Muscle of arm (tissue), 14 donors: ENCODE measurements at places on chromosomes 2 and 18. TPM values are rescaled to one million over a fixed set of nuclear protein-coding genes. Genes with fewer than 3 reads are reported as not detected.

DNA sequence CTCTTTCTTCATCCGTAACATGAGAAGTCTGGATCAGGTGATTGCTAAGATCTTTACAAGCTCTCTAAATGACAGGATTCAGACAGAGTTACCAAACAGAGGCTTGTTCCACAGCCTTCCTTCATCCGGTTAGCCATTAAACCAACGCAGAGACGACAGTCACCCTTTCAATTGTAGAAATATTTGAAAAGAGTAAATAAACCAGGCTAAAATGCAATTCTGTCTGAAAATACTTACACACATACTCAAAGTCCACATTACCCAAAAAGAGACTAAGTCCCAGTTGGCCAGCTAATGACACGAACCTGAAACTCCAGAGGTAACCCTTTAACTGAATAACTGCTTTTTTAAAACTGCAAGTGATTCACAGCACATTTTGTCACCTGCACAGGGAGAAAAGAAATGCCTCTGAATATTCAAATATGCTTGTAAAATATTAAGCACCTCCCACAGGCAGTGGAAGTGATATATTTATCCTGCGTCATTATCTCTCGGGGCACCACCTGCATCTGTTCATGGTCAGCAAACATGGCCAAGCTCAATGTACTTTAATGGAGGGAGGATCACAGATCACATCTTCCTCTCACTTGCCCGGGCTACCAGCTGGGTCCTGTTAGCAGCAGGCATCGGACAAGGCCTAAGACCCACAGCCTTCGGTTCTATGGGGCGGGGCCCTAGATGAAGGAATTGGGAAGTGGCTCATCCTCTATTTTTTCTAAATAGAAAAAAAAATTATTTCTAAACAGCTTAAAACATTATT, 38.8 kb upstream of the DNER start:
- DNase-seq, result no peak

- no peak for DNase-seq
Observed at GRCh38 chr18:10386956-10387355, 67.5 kb upstream of the APCDD1 start.

- DNase-seq, result no peak
Observed at GRCh38 chr2:174333372-174334277, 1.1 kb upstream of the SP9 start.

GRCh38 chr2:185782223-185782769, 43.7 kb downstream of the FSIP2 start:
- no peak for DNase-seq

- DNase-seq, result no peak
Observed at GRCh38 chr2:30262716-30263309, 31.5 kb downstream of the LBH start.

DNA sequence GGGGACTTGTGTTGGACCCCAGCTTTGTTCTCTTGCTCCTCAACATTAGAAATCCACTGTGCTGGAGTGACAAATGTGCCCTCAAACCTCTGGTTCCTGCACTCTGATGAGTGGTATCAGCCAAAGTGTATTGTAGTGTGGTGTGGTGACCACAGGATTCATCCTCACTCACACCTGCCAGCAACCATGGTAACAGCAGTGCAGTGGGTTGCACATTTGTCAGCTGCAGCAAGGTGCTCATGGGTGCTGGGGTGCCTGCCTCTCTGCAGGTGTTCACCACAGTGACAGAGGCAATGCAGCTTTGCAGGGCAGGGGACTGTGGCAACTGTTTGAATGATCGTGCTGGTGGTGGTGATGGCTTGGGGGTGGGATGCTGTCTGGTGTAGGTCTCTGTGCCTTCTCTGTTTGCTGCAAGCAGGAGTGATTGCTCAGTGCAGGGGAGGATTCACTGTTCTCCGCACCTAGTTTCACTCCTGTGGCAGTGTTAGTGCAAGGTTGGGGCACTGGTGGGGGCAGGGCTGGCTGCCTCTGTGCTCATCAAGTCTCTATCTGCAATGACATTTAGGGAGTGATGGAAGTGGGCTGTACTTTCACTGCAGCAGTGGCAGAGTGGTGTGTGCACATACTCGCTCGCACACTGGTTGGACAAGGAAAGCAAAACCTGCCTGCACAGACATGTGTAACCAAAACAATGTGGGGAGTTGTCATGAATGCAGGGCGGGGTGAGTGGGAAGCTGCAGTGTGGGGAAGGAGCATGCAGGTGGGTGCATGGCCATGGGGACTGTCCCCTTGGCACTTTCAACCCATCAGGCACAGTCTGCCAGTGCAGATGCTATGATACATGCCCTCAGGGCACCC, 301.1 kb downstream of the PIK3C3 start:
- no peak for DNase-seq

GRCh38 chr2:234952270-234953115, 676 bp downstream of the SH3BP4 start:
- DNase-seq, result no peak

DNA sequence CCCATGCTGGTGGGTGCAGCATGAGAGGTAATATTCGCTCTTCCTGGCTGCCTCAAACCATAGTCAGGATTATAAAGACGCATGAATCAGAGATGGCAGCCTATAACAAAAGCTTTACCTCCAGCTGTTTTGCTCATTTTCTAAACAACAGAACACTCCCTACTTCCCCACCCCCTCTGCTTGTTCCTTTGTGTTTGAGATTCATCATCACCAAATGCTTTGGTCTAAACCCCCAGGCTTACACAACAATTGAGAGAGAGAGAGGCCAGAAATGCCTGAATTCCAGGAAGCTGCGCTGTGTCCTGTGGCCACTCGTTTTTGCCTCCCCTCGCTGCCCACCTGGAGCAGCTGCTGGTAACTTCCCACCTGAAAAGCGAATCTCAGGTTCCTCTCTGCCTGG, 78.8 kb upstream of the CAPN13 start:
- no peak for DNase-seq

- DNase-seq, result no peak
Observed at GRCh38 chr2:98504381-98505109, 59.9 kb downstream of the INPP4A start.

GRCh38 chr18:73688851-73689711, 458.6 kb downstream of the FBXO15 start:
- no peak for DNase-seq

DNA sequence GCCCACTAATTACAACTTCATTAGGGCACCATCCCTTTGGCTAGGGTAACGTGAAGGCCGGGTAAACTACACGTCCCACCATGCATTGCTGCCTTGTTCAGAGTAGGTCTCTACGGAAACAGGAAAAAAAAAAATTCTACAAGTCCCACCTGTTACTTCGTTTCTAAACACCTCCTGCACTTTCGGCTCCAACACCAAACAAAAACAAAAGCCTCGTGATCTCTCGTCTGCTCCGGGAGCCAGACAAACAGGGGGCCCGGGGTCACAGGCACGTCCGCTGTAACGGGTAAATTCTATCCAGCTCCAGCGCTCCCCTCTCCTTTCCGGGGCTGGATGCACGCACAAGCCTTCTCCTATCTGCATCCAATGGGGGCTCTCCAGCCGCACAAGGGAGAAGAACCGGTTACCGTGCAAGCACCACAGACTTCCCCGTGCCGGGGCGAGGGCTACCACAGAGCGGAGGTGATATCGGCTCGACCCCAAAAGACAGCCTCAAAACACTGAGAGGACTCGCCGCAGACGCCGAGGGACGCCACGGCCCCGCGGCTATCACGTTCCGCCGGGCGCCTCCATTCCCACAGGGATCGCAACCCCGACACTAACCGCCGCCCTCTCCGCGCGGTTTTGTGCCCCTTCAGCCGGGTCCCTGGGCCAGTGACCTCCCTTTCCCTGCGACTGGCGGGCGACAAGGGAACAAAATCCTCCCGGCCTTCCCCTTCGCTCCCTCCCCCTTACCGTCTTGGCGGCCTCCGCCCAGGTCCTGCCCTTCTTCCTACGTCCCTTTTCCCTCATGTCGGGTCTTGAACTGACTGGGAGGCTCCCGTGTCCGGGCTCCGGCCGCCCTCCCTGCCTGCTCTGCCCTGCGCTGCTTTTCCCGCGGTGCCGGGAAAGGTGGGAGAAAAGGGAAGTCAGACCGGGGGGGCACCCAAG, 591 bp downstream of the ASXL2 start:
- DNase-seq, result peak; percentile 30

DNA sequence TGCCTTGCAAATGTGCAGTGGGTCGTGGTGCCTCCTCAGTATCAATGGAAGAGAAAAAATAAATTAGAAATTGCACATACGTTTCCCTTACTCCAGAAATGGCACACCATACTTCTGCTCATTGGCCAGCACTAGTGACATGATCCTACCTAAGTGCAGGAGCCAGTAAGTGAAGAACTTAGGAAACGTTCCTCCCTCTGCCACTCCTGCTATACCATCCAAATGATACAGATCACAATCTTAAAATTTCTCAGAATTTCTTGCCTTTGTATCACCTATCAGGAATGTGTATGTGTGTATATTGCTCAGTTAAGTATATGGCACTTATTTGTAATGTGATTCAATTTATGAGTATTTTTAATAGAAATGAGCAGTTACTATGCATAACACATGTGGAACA, 237.0 kb upstream of the UBE2E3 start:
- DNase-seq, result no peak

DNA sequence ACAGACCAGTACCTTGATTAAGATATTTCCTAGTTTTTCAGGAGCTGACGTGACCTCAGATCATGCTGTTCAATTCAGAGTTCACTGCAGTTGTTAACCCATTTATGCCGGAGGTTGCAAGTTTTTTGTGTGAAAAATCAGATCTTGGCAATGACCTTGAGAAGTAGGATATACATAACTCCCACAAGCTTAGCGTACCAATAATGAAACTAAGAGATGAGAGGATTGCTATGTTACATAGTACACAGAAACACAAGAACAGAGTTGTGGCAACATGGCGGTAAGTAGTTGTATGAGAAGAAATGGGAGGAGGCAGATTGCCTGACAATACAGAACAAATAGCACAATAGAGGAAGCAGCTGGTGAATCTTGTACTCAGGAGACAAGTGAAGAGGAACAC, 39.1 kb downstream of the PPIG start:
- DNase-seq, result no peak

DNA sequence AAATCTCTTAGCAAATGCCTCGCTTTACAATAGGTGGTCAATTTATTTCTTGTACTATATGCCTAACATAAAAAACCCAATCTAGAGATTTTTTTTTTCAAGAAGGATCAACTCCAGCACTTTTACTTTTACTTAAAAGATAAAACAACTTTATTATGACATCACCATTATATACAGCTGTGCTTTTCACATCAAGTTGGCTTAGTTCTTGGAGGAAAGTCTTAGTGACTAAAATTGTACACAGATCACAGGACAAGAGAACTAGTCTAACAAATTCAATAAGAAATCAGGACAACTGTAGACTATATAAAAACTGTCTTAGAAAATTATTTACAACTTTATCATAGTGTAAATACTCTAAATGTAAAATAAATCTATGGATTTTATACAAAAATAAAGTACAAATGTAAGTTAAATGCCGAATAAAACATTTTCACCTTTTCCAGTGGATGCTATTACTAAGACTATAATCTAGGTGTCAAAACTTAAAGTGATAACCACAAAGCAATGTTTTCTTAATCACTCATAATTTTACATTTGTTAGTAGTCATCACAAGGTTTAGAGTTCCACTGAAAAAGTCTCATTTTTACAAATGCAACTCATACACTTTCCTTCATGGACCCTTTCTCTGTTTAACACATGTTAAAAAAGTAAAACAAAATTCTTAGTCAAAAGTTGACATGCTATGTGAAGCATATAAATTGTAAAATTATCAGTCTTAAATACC, 5.4 kb upstream of the CD302 start:
- DNase-seq, result no peak

- DNase-seq, result no peak
Observed at GRCh38 chr2:219398721-219399363, 11.1 kb upstream of the DNPEP start.

- DNase-seq, result no peak
Observed at GRCh38 chr18:56598422-56598821, 40.0 kb downstream of the TXNL1 start.

GRCh38 chr2:102159295-102159694, 16.7 kb downstream of the IL1R1 start:
- DNase-seq, result no peak

DNA sequence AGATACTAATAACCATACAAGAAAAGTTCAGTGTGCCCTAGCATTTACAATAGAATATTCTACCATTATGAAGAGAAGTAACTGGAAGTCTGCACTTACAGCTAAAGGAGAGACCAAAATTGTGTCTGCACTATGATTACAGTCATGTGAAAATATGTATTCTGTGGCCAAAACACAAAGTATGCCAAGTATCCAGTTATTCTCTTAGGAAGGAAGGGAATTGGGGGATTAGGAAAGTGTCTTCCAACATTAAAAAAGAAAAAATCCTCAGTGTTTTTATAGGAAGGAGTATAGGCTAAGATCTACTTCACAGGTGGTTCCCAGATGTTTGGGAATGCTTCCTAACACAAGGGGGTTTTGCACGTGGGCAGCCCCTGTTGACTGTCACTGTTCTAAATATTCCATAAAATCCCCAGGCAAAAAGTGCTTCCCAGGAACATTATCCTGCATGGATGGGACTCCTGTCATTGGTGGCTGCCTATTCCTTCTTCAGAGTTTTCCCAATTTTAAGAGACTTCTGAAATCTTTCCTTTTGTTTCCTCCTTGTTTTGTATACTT, 180.2 kb upstream of the KLHL29 start:
- DNase-seq, result peak; percentile 85

- DNase-seq, result no peak
Observed at GRCh38 chr2:191255756-191256312, 10.6 kb downstream of the MYO1B start.

Gene MRPS9
- 29.6 TPM for polyA plus RNA-seq

Gene GALNT3
- 5.5 TPM for polyA plus RNA-seq

Gene CHRNA1
- polyA plus RNA-seq, result 75.1 TPM

Gene CSRNP3
- 7.7 TPM for polyA plus RNA-seq

Gene MAP3K19
- 0.14 TPM for polyA plus RNA-seq

Gene SAG
- 0.05 TPM for polyA plus RNA-seq

Gene IL1RL2
- polyA plus RNA-seq, result 0.48 TPM

Gene PRLH
- not detected for polyA plus RNA-seq

Gene IAH1
- 57.4 TPM for polyA plus RNA-seq
